ENCODE measurements at places on chromosomes 1 and 21.

DNA sequence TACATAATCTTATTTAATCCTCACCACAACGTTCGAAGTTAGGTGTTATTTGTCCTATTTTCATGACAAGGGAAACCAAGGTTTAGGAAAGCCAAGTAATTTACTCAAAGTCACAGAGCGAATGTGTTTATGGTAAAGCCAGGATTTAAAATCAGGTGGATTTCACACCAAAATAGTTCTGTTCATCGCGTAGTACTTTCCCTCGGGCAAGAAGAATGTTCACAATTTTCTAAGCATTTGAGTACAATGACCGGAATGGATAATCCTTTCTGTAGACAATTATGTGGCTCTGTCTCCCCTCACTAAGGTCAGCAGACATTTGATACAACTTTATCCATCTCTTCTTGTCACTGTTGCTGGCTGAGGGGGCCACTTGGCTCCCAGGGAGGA, 204.2 kb downstream of the ST6GALNAC3 start:
- no peak for DNase-seq

GRCh38 chr1:30755746-30756145, 1.8 kb downstream of the LAPTM5 start:
- DNase-seq = no peak

DNA sequence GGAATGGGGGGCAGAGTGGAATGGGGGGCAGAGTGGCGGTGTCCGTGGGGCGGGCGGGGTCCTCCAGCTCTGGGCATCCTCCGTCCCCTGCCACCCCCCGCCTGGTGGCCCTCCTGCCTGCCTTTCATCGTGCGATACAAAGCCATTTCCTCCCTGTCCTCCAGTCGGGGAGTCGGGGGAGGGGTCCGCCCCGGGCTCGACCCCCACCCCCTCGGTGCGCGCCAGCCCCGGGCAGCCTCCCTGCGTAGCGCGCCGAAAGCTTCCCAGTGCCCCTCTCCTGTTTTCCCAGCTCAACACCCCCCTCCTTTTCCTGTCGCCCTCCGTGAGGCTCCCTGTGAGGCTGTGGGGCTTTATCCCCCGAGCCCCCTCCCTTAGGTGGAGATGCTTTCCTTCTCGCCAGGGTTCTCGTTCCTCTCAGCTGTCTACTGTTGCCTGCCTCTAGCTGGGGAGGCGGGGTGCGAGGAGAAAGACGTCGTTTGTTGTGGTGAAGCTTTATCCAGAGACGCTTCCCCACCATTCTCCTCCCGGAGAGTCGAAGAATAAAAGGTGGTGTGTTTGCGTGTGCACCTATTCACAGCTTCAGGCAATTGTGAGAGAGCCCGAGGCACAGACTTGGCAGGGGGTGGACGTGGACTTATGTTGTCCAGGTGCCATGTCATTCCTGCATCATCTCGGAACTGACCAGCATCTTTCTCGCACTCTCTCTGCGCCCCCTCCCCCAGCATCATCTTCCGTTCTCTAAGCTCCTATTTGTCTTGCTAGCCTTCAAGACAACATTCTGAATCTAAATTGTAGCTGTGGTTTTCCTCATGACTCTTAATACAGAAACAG, 848 bp downstream of the DNM3 start:
- no peak for DNase-seq

- no peak for DNase-seq
These were observed 58.3 kb downstream of the CD46 start for GRCh38 chr1:207810173-207810572.

GRCh38 chr1:172835834-172836233, 176.9 kb downstream of the FASLG start:
- no peak for DNase-seq

DNA sequence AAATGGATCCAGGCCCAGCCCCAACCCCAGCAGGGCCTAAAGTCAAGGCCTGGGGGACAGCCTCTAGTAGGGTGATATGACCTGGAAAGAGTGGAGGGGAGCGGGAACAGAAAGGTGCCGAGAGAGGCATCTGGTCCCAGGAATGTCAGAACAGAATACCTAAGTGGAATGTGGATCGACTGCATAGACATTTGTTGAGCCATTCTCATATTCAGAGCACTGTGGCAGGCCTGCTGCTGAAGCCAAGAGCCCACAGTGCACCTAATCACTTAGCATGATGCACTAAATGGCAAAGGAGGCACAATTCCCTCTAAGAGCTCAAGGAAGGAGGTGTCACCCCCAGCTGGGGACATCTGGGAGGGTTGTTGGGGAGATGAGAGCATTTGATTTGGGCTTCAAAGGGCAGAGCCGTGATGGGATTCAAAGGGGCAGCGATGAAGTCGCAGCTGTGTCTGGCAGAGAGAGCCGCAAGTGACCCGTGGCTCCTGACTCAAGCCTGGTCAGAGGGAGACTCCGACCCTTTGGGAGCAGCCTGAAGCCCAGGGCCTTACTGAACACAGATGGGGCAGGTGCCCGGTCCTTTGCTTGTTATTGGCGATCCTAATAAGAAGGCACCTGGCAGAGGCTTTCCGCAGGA, 8.6 kb upstream of the PKP1 start:
- no peak for DNase-seq

DNA sequence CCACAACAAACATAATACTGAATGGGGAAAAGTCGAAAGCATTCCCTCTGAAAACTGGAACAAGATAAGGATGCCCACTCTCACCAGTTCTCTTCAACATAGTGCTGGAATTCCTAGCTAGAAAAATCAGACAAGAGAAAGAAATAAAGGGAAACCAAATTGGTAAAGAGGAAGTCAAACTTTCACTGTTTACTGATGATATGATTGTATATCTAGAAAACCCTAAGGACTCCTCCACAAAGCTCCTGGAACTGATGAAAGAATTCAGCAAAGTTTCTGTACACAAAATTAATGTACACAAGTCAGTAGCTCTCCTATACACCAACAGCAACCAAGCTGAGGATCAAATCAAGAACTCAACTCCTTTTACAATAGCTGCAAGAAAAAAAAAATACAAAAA, 6.9 kb upstream of the F13B start:
- DNase-seq = no peak

- no peak for DNase-seq
These were observed 1727.2 kb downstream of the NCAM2 start for GRCh38 chr21:22725436-22725835.

- no peak for DNase-seq
These were observed 59.8 kb downstream of the MAB21L3 start for GRCh38 chr1:116170721-116171589.

DNA sequence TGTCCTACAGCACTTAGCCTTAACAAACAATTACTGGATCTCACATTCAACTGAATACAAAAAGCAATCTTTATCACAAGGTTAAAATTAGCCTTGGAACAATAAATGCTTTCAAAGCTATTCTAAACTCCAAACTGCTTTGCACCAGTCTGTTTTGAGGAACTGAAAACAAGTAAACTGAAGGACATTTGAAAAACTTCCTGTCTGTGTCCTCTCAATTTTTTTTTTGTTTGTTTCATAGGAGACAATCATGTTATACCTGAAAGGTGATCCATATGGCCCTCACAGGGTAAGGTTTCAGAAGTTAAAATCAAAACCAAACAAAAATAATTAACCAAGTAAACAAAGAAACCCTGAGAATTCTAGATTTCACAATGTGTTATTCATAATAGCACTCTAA, 459.1 kb downstream of the DPYD start:
- no peak for DNase-seq

GRCh38 chr1:208174731-208175507, 69.3 kb downstream of the PLXNA2 start:
- DNase-seq = no peak

GRCh38 chr1:64246294-64246917, 43.0 kb downstream of the UBE2U start:
- no peak for DNase-seq

- DNase-seq = no peak
These were observed 609.6 kb downstream of the BRINP3 start for GRCh38 chr1:189868021-189868420.

DNA sequence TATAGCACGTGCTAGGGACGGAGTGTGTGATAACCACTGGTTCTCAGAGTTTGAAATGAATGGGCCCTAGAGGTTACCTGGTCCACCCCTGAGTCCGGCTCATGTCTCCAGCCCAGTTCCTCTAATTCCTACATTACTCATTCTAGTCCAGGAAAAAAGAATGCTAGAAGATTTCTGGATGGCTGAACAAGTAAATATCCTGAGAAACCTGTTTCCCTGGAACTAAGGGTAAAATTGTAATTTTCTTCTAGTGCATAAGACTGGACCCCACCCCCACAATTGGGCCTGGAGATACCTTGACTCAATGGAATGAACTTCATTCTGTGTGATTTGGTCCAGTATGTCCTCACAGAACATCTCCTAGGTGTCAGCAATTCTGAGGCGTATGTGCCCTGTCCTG, 208.4 kb downstream of the TRABD2B start:
- DNase-seq = no peak

- no peak for DNase-seq
These were observed 89.7 kb downstream of the SMYD2 start for GRCh38 chr1:214370615-214371014.

GRCh38 chr1:171019971-171020370, 70.7 kb upstream of the FMO3 start:
- no peak for DNase-seq

DNA sequence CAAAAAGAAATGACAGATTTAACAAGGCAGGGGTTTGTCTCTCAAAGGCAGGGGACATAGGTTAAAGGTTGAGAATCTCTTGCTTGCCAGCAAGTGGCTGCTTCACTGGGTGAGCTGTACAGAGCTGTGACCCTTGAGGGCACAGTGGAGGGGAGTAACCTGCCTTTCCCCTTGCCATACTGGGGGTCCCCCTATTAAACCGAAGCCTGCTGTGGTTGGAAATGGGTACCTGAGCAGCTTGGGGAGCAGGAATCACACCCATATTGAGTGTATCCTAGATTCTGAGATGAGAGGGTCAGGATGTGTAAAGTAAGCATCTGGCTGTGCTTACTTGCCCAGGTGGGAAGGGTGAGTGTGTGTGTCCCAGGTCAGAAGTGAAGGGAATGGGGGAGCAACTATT, 31.8 kb downstream of the WNT4 start:
- DNase-seq = no peak

GRCh38 chr1:2098839-2099785, 48.9 kb downstream of the PRKCZ start:
- no peak for DNase-seq

GRCh38 chr1:40594187-40594531, 62.7 kb downstream of the ZNF684 start:
- DNase-seq = no peak

GRCh38 chr1:22264464-22265341, 121.8 kb upstream of the WNT4 start:
- DNase-seq = no peak

DNA sequence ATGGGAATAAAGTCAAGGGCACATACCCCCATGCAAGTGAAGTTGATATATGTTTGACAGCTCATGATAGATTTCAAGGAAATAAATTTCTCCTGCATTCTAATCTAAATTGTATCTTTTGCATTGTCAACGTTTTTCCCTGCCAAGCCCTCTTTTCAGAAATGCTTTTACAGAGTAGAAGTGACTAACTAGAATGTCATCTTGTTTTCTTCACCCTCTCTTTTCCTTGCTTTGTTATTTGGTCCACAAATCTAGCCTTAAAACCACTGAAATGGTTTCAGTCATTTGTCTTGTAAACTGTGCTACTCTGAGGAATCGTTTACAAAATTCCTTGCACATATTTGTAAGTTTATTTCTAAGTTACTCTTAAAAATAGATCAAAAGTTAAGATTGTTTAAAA, 600.8 kb upstream of the CXADR start:
- DNase-seq = no peak

GRCh38 chr1:219837994-219838294, 90.4 kb downstream of the SLC30A10 start:
- DNase-seq = no peak

- DNase-seq = no peak
These were observed 18.7 kb downstream of the IL23R start for GRCh38 chr1:67184838-67185421.

DNA sequence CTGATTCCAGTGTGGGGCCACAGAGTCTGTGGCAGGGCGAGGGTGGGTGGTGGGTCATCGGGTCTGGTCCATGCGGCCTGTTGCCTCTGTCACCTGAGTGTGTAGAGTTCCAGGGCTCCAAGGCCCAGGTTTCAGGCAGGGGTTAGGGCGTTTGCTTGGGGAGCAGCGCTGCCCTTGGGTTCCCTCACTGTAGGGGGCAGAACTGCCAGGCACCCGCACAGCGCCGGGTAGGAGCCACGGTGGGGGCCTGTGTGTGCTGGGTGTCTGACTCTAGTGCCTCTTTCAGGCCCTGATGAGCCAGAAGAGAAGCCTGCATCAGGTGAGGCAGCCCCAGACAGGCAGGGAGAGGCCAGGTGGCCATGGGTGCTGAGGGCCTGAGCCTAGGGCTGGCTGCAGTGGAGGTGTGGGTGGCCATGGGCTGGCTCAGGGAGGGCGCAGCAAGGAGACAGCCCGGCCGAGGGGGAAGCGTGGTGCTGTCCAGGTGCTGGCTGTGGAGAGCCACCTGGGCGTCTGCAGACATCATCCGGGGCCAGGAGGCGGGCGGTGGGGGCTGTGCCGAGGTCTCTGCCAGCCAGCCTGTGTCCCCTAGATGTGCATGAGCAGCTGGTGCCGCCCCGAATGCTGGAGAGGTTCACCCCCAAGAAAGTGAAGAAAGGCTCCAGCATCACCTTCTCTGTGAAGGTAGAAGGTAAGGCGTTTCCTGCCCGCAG, 72.3 kb downstream of the TRIM11 start:
- DNase-seq = no peak

DNA sequence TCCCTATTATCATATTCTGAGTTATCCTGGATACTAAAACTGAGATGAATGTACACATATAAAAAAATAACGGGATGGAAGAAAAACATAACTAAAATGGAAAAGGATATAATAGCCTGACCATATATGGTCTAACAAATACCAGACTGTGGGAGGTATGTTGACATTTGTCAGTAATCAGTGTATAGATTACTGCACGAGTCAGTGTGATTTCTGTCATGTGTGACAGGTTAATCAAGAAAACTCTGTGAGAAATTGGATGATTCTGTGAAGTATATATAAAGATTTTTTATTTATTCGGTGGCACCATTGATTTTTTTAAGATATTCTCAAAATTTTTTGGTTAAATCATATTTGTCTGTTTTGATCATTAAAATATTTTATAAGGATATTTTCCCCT, 547.3 kb upstream of the B3GALT2 start:
- DNase-seq = no peak

DNA sequence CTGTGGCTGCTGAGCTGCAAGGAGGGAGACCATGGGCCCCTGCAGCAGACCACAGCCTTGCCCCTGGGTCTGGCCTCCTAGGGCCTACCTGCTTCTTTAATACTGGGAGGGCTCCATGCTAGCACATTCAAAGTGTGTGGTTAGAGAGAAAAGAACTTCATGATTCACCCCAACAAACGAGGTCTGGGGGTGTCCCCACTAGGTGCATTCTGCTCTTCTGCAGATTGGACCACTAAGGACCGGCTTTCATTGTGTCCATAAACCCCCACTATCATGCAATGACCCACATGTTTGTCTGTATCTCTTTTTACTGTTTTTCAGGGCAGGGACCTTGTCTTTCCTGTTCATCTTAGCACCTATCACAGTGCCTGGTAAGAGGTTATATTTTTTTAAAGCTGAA, 185.4 kb downstream of the OMA1 start:
- DNase-seq = no peak

- no peak for DNase-seq
These were observed 13.2 kb downstream of the ADGRB2 start for GRCh38 chr1:31750858-31751510.

GRCh38 chr1:185104083-185104482, 52.7 kb downstream of the TRMT1L start:
- DNase-seq = no peak

- DNase-seq = no peak
These were observed 1418.8 kb downstream of the MRPL39 start for GRCh38 chr21:24188506-24188905.
